ENCODE measurements at places on chromosomes 7 and 10.

DNA sequence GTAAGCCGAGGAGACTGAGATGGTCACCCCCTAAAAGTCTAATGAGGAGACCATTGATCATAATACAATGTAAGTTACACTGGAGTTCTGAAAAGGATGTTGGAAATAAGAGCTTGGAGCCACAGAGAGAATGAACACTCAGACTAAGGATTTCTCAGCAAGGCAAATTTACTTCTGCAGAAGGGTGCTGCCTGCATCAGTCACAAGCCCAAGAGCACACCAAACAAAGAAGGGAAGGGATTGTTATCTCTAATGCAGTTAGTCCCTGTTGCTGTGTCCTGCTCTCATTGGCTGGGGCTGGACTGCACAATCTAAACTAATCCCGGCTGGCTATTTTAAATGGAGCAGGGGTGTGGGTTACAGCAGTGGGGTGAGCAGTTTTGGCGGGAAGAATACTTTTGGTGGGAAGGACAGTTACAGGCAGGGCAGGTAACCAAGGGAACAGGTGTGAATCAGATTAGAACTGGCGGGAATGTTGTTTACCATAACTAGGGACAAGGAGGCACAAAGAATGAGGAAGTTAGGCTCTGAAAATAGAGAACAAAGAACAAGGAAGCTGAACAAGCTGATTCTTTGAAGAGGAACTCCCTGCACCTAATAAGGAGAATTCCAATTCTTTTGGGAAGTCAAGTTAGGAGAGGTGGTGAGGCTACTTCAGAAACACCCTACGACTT lies 30.3 kb upstream of the TRIM24 start:
- no peak for DNase-seq

GRCh38 chr10:103491729-103492364 lies 1.7 kb upstream of the NEURL1 start:
- no peak for DNase-seq

DNA sequence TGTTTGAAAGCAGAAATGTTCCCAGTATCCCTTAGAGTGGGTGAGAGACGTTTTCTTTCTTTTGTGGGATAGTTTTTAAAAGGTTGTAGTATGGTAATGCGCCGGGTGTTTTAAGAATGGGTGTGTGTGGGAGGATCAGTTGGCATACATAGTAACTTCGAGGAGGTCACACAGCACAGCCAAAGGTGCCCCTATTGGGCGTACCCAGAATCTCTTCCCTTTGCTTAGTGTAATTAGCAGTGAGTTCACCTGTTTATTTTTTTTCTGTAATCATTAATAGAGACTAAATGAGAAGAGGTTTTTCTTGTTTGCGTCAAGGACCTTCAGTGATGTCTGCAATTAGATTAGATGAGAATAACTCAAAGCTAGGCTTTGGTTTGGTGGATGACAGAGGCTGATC lies 1.5 kb downstream of the PLEKHA8 start:
- no peak for DNase-seq

- DNase-seq, result no peak
Observed at GRCh38 chr10:12529976-12530375, 180.6 kb downstream of the CAMK1D start.

DNA sequence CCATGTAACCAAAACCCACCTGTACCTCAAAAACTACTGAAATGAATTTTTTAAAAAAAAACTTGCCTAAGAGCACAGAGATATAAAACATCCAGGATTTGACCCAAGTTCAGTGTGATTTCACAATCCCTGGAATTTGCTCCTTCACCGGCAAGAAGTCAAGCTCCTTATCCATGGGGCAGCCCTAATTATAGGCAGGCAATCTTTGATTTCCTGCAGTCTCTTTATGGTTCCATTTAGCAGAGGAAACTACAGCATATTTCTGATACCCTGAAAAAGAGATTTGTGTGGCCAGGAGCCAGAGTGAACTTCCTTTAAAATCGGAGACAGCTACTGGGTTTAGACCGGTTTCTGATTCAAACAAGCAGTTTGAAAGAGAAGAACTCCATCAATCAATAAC lies 154.1 kb downstream of the CALN1 start:
- DNase-seq, result no peak
